ENCODE measurements at places on chromosomes 1 and 21.
A peak's percentile ranks its signal among the peaks of the same experiment; 100 is the strongest.

DNA sequence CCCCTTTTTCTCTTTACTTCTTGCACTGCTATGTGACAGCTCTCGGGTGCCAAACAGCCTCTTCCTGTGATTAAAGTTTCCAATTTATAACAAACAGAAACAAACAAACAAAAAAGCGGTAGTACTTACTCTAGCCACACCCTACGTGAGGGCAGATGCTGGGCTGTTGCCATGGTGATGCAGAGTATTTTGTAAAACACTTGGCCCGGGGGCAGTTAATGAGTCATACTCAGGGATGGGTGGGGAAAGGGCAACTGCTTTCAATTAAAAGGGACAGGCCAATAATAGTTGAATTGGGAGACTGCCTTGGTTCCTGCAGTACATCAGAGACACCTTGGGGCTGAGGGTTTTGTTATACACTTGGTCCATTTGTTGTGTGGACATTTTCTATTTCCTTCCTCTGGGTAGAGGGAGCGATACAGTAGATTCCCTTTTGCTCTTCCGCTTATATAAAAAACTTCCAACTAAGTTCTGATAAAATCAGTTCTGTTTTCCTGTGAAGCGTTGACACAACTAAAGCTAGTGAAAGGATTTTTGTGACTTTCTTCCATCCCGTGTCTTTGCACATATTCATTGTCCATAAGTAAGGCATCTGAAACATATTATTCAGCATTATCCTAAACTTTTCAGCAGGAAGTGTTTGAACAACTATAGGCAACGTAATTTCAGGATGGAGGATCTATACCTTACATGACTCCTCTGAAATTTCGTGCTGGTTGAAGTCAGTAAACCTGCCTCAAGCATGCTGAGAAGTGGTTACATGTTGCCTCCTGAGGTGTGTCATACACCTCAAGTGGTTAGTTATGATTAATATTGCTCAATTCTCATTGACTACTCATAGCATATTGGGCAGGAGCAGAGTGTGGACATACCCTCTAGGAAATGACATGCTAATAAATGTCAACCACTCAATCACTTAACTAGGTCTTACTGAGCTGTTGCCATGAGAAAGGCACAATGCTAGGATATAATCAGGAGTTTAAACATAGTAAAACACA lies 36.7 kb upstream of the THEM4 start:
- no peak overlapping the region for H3K4me3 ChIP-seq
- H3K4me1 ChIP-seq, result peaks cover 8% of the 10 kb centered on the region
- peak; percentile 71 for DNase-seq
- no peaks in the 10 kb centered on the region for H3K27me3 ChIP-seq
- H3K36me3 ChIP-seq, result no peaks in the 10 kb centered on the region

GRCh38 chr21:17682924-17683323 lies 70.2 kb upstream of the BTG3 start:
- DNase-seq, result no peak
- H3K27ac ChIP-seq, result no peak overlapping the region
- H3K27me3 ChIP-seq, result no peaks in the 10 kb centered on the region
- H3K36me3 ChIP-seq, result no peaks in the 10 kb centered on the region
- no peak overlapping the region for H3K4me3 ChIP-seq

DNA sequence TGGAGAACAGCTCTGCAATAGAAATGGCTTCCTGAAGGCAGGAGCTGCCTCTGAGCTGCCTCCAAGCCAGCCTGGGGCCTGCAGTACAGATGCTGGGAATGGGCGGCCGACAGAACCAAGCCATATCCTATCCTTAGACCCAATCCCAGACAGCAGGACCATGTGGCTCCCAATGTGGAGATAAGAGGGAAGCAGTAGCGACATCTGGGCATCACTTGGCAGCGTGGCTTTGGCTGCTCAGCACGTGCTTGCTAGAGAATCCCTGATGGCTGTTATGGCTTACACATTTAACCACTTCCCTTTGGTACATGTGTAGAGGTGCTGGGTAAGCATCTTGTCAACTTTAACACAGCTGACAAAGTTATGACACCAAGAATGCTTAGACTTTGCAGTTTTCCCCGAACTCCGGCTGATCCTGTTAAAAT lies 87.7 kb downstream of the MAN1C1 start:
- peaks cover 98% of the 10 kb centered on the region for H3K4me1 ChIP-seq
- H3K27ac ChIP-seq, result no peak overlapping the region
- no peaks in the 10 kb centered on the region for H3K36me3 ChIP-seq
- H3K4me3 ChIP-seq, result no peak overlapping the region
- no peak for DNase-seq

DNA sequence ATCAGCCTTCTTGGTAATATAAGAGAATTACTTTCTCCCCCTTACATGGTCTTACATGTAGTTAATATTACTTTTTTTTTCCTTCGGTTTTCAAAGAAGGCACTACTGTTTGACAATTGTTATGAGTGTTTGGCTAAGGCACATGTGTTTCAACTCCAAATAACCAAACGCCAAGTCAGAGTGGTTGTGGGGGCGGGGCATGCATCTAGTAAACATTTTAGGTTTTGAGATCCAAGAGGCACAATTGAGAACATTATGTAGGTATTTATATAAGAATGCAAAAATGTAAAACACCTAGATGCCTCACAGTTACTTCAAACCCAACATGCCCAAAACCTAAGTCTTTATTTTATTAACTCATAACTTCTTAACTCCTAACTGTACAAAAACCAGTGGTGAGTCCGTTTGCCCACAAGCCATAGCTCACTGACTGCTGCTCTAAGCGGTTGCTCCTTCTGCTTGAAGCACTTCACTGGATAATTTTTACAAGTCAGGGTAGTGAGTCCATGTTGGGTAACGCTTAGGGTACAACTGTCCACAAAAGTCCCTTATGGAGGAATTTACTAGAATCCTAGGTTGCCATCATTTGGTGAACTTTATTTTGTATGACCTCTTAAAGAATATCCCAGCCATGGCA lies 189.9 kb downstream of the HUNK start:
- peaks cover 17% of the 10 kb centered on the region for H3K4me1 ChIP-seq
- no peak overlapping the region for H3K27ac ChIP-seq
- DNase-seq, result no peak
- no peak overlapping the region for H3K4me3 ChIP-seq
- H3K36me3 ChIP-seq, result no peaks in the 10 kb centered on the region

DNA sequence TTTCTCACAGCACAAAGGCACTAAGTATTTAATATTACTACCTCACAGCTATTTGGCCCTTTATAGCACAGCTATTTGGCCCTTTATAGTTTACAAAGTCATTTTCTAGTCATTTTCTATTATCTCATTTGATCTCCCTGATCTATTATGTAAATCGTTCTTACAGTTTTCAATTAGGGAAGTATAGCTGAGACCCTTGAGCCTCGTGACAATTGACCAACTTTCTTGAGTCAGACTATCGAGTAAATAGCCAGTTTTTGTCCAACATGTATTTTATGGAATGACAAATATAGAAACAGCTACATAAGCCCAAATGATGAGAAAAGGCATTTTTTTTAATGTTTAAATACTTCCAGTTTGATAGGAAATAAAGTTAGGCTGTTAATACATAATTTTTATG lies 7.0 kb upstream of the ANGPTL1 start:
- H3K27me3 ChIP-seq, result no peaks in the 10 kb centered on the region
- no peak for DNase-seq
- no peak overlapping the region for H3K27ac ChIP-seq
- H3K4me3 ChIP-seq, result no peak overlapping the region

DNA sequence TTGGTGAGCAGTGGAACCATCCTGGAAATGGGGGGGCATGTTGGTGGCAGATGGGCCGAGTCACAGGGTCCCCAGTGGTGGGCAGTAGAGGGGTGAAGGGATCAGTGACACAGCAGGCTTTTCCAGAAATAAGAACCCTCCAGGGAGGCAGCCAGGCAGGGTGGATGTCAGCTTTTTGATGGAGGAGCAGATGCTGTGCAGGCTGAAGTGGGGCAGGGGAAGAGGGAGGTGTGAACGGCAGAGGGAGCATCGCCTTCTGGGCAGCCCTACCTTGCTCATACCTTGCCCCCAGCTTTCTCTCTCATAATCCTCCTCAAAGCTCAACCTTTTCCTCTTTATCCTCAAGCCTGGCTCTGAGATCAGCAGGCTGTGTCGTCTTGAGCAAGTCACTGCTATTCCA lies 131.8 kb upstream of the IPO9 start:
- H3K4me1 ChIP-seq, result peaks cover 24% of the 10 kb centered on the region
- no peak for DNase-seq
- peaks cover 3% of the 10 kb centered on the region for H3K27me3 ChIP-seq
- no peaks in the 10 kb centered on the region for H3K36me3 ChIP-seq
- H3K4me3 ChIP-seq, result no peak overlapping the region

DNA sequence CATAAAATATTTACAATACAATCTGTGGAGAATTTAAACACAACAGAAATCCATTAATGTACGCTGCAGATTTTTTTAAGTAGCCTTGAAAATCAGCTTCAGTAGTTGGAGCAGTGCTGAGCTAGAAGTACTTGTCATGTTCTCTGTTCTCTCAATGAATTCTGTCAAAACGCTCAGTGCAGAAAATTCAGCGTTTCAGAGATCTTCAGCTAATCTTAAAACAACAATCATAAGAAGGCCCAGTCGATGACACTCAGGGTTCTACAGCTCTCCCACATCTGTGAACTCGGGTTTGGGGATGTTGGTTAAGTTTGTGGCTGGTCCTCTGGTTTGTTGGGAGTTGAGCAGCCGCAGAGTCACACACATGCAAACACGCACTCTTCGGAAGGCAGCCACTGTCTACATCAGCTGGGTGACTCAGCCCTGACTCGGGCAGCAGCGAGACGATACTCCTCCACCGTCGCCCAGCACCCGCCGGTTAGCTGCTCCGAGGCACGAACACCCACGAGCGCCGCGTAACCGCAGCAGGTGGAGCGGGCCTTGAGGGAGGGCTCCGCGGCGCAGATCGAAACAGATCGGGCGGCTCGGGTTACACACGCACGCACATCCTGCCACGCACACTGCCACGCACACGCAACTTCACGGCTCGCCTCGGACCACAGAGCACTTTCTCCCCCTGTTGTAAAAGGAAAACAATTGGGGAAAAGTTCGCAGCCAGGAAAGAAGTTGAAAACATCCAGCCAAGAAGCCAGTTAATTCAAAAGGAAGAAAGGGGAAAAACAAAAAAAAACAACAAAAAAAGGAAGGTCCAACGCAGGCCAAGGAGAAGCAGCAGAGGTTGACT lies 161.2 kb downstream of the RUNX1 start:
- H3K4me1 ChIP-seq, result peaks cover 14% of the 10 kb centered on the region
- H3K27ac ChIP-seq, result peak overlapping the region; percentile 95
- no peaks in the 10 kb centered on the region for H3K27me3 ChIP-seq
- H3K36me3 ChIP-seq, result no peaks in the 10 kb centered on the region

DNA sequence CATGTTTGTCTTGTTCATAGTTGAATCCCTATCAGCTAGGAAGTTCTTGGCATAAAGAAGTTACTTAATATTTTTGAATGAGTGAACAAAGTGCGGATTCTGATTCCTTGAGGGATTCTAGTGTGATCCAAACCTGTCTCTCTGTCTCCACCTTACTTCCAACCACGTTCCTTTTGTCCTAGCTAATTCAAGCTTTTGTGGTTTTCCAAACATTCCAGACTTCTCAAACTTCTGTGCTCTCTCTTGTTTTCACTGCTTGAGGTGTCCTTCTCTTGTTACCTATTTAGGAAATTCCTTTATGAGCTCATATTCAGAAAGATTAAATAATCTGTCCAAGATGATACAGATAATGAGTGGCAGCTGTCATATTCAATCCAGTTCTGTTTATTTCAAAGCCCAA lies 353.2 kb downstream of the PTBP2 start:
- DNase-seq, result no peak
- H3K4me1 ChIP-seq, result no peaks in the 10 kb centered on the region
- H3K36me3 ChIP-seq, result no peaks in the 10 kb centered on the region
- H3K27ac ChIP-seq, result no peak overlapping the region
- no peaks in the 10 kb centered on the region for H3K27me3 ChIP-seq
- H3K4me3 ChIP-seq, result no peak overlapping the region

DNA sequence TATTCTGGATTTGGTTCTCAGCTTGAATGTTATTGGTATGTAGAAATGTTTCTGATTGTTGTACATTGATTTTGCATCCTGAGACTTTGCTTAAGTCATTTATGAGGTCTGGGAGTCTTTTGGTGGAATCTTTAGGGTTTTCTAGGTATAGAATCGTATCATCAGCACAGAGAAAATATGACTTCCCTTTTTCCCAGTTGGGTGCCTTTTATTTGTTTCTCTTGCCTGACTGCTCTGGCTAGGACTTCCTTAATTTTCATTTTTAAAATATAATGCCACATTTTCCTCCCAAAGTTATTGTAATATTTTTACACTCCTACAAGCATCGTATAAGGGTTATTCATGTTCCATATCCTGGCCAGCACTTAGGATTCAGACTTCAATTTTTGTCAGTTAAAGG lies 111.1 kb downstream of the FNBP1L start:
- no peak for DNase-seq
- no peak overlapping the region for H3K27ac ChIP-seq
- peaks cover 42% of the 10 kb centered on the region for H3K36me3 ChIP-seq
- no peak overlapping the region for H3K4me3 ChIP-seq

GRCh38 chr1:86382878-86383277 lies 13.2 kb downstream of the ODF2L start:
- H3K27ac ChIP-seq, result peak overlapping the region; percentile 42
- H3K36me3 ChIP-seq, result no peaks in the 10 kb centered on the region
- H3K4me3 ChIP-seq, result peak overlapping the region; percentile 31
- DNase-seq, result no peak
- H3K4me1 ChIP-seq, result no peaks in the 10 kb centered on the region
- H3K27me3 ChIP-seq, result no peaks in the 10 kb centered on the region

- H3K36me3 ChIP-seq, result no peaks in the 10 kb centered on the region
- no peak overlapping the region for H3K27ac ChIP-seq
- H3K27me3 ChIP-seq, result peaks cover 30% of the 10 kb centered on the region
- H3K4me1 ChIP-seq, result peaks cover 12% of the 10 kb centered on the region
- no peak for DNase-seq
- H3K4me3 ChIP-seq, result no peak overlapping the region
Measured at GRCh38 chr1:181482001-181482430, 1.3 kb upstream of the CACNA1E start.

GRCh38 chr1:78624035-78624434 lies 3.8 kb downstream of the IFI44L start:
- no peak overlapping the region for H3K4me3 ChIP-seq
- DNase-seq, result no peak
- H3K4me1 ChIP-seq, result no peaks in the 10 kb centered on the region
- no peak overlapping the region for H3K27ac ChIP-seq
- H3K36me3 ChIP-seq, result no peaks in the 10 kb centered on the region
- H3K27me3 ChIP-seq, result no peaks in the 10 kb centered on the region

GRCh38 chr1:231278100-231278790 lies 37.2 kb downstream of the GNPAT start:
- H3K27ac ChIP-seq, result peak overlapping the region; percentile 41
- peaks cover 24% of the 10 kb centered on the region for H3K4me1 ChIP-seq
- H3K36me3 ChIP-seq, result peaks cover 2% of the 10 kb centered on the region
- no peak overlapping the region for H3K4me3 ChIP-seq
- DNase-seq, result no peak

GRCh38 chr1:93995837-93996536 lies 86.8 kb upstream of the GCLM start:
- no peak overlapping the region for H3K4me3 ChIP-seq
- H3K4me1 ChIP-seq, result peaks cover 16% of the 10 kb centered on the region
- no peak overlapping the region for H3K27ac ChIP-seq
- H3K27me3 ChIP-seq, result no peaks in the 10 kb centered on the region
- no peak for DNase-seq
- H3K36me3 ChIP-seq, result no peaks in the 10 kb centered on the region
